ENCODE measurements at places on chromosomes 1 and 21.

GRCh38 chr1:246069581-246069980 is 437.5 kb downstream of the SMYD3 start:
- no peak for DNase-seq

DNA sequence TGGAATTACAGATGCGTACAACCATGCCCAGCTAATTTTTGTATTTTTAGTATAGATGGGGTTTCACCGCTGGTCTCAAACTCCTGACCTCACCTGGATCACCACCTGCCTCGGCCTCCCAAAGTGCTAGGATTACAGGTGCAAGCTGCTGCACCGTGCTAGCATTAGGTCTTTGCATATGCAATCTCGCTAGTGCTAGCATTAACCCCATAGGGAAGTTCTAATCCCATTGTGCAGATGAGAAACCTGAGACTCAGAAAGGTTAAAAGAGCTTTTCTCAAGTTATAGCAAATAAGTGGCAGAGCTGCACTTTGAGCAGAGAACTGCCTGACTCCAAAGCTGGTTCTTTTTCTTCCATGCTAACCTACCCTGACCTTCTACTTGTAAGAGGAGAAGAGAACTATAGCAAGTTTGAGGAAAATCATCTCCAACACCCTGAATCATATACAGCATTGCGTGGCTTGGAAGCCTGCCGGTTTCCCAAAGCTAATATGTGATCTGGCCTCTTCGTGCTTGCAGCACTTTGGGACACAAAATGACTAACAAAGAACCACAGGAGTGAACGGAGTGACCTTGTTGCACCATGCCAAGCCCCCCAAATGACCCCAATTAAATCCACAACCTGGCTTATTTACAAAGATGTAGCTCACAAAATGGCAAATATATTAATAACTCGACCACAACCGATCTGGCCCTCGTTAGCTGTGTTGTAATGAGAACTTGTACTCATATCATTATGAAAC is 185.1 kb downstream of the TM2D1 start:
- DNase-seq, result no peak

DNA sequence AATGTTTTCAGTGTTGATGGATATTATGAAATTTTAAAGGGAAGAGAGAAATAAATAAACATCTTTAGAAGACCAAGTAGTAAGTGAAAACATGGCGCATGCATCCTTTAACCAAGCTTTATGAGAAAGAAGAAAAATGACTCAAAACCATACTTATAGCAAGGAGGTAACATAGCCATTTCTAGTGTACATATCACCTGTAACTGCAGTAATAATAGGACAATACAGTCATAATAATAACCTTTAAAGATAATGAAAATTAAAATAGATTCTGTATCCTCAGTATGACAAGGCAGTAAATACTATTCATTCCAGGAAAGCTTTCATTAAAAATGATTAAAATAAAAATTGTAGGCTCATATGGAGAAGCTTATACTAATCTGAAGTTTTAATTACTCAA is 141.2 kb downstream of the COL24A1 start:
- no peak for DNase-seq

DNA sequence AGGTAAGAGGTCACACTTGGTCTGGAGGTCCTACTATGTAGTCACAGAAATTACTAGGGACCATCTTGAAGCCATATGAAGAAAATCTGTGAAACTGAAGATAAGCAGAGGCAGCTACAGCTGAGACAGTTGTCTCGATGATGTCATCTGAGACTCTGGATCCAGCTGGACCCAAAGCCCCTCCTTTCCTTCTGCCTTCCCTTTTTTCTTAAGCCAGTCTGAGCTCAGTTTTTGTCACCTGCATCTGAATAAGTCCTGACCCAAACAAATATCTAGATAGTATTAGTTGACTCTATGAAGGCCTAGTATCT is 143.3 kb downstream of the ETS2 start:
- no peak for DNase-seq

GRCh38 chr1:229819091-229819490 is 193.0 kb downstream of the URB2 start:
- no peak for DNase-seq

DNA sequence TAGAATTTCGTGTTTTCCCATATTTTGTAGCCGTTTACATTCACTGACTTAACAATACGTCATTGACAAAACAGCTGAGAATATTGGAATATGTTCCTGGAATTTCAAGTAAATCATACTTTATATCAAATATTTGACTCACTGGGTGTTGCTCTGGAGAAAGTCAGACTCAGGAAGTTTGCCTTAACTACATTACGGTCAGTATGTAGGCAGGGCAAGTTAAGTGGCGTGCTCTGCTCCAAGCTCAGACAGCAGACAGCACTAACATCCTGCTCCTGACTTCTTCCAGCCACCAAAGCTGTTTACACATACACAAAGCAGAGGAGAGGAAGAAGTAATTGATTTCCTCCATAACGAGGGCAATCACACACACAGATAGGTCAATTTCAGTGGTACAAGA is 414.6 kb downstream of the LRRIQ3 start:
- no peak for DNase-seq

GRCh38 chr1:201681375-201681774 is 142.4 kb downstream of the NAV1 start:
- DNase-seq, result no peak

DNA sequence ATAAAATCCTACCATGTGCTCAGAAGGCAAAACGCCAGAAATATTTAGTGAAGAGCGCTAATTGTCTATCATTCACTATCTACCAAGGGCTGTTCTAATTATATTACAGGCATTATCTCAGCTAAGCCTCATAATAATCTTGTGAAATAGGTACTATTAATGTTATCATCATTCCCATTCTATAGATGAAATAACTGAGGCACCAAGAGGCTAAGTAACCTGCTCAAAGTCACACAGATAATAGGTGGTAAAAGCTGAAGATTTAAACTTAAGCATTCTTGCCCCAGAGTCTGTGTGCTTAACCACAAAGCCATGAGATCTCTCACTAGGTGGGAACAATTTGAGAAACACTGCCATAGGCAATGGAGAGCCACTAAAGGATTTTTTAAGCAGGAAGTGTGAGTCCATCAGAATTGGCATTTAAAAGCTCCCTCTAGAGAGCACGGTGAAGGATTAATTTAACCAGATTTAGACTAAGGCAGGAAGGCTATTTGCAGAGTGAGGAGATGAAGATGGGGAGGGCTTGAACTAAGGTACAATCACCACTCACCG is 1.7 kb upstream of the SMAP2 start:
- no peak for DNase-seq

DNA sequence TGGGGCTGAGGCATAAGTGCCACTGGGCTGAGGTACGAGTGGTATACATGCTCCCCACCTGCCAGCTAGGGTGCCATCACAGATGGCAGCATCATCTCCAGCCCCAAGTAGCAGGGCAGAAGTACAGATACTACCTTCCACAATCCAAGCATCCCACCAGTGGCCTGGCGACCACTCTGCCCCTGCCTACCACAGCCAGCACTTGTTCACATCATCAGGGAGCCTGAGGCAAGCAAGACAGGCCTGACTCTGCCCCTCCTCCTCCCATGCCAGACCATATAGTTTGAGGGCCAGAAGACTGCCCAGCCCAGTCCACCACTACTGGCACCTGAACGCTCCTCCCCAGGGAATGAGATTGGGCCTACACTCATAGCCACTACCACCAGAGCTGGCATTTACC is 84.6 kb downstream of the SPATA6 start:
- DNase-seq, result no peak

DNA sequence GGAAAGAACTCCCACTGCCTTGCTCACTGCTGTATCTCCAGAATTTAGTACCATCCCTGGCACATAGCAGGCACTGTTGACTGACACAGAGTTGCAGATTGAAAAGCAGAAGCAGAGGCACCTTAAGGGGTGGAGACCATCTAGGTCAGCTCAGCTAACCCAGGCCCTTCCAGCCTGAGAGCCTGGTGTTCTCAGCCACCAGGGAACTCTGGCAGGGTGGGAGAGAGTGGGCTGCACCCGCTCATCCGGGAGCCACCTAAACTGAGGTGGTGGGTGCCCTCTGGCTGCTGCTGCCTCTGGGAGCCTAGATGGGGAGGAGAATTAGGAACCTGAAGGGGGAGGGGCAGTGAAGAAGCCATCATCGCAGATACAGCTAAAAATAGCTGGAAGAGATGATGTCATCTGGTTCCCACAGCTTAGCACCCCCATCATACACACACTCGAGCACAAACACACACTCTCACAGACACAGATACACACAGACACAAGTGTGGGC is 1.5 kb upstream of the TSPAN1 start:
- no peak for DNase-seq

DNA sequence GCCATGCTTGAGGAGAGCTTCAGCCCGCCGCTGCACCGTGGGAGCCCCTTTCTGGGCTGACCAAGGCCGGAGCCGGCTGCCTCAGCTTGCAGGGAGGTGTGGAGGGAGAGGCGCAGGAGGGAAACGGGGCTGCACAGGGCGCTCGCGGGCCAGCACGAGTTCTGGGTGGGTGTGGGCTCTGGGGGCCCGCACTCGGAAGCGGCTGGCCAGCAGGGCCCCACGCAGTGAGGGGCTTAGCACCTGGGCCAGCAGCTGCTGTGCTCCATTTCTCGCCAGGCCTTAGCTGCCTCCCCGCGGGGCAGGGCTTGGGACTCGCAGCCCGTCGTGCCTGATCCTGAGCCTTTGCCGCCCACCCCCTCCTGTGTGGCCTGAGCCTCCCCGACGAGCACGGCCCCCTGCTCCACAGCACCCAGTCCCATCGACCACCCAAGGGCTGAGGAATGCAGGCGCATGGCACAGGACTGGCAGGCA is 1554.0 kb downstream of the KCNT2 start:
- DNase-seq, result no peak

DNA sequence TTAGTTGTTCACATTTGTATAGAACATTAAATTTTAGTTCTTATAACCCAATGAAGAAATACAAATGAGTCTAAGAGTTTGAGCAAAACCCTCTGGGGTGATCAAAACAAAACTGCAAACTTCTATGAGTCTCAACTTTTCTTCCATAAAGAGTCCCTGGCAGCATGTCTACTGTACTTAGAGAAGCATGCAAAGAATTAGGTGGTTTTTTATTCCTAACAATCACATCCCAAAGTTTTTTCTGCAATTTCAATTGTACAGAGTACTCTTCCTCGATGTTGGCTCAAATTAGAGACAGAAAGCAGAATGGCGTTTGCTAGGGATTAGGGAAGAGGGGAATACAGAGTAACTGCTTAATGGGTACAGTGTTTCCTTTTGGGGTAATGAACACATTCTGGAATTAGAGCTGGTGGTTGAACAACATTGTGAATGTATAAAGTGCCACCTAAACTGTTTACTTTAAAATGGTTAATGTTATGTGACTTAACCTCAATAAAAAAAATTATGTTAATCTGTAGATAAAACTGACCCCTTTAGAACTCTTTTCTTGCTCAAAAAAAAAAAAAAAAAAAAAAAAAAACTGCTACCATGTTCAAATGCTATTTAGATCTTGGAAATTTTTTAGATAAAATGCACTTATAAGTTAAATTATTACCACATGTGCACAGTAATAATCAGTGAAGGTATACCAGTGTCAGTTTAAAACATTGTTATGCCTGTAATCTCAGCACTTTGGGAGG is 4.8 kb downstream of the RC3H1 start:
- DNase-seq, result no peak

- no peak for DNase-seq
Measured at GRCh38 chr1:998745-998994, 1.2 kb downstream of the HES4 start.

DNA sequence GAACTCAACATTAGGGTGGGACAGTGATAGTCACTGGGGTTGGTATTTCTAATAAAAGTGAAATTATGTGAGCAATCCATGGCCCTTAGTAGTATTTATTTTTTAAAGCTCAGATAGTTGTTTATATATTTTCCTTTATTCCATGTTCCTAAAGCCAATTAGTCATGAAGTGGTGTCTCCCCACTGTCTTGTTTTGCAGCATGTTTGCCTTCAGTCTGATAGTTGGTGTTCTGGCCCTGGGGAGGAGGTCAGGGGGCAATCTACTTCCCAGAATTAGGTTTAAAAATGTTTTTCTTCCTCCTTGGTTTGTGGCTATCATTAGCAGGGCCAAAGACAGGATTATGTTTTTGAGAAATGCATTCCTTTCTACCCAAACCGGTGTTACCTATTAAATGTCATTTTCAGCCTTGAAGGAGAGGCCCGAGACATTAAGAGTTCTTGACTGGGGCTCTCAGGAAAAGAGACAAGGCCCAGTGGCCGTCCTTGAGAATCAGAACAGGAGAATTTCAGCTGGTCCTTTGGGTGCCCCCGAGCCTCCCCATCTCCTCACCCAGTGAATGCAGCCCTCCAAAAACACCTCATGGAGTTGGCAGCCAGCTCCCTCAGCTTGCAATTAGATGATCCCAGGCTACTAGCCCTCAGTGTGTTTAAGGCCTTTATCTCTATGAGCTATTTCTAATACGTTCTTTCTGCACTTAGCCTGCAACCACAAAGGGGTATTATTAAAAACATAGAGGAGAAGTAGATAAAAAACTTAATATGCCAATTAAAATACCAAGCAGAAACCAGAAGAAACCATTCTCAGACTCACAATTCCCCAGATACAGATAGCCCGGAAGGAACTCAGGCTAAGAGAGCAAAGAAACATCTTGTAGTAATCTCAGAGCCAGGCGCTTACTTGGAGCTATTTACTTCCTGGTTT is 71.3 kb upstream of the NGF start:
- DNase-seq, result no peak

DNA sequence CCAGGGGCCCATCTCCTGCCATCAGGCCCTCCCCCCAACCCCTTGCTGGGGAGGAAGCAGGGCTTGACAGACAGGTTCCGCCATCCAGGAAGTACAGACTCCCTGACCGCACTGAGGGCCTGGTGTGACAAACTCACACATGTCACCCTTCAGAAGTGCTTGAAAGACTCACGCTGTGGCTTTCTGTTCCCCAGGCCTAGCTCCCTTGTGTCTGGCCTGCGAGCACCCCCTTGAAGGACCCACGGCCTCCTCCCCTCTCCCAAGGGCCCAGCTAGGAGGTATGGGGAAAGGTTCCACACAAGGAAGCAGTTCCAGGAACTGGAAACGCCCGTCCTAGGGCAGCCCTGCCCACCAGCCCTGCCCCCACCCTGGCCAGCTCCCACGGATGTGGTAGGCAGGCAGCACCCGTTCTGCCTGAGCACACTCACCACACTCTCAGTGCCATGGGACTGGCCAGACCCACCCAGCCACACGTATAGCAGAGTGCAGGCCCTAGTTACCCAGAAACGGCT is 26.7 kb downstream of the SLC2A1 start:
- peak; percentile 47 for DNase-seq

DNA sequence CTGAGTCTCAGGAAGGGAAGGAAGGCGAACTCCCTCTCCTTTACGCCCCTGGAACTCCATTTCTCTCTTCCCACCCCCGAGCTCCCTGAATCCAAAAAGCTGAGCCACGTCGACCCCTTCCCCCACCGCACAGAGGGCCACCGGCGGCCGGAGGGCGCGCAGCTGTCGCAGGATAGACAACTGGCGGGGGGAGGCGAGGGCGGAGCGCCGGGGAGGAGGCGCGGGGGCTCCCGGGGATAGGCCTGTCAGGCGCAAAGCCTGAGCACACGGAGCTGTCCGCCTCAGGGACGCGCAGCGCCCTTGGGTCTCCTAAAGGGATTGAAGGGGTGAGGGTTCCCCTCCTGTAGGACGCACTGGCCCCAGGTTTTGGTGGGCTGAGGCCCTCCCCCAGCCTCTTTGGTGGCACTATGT is 752 bp upstream of the ACTA1 start:
- no peak for DNase-seq

GRCh38 chr1:77170687-77171086 is 48.5 kb downstream of the PIGK start:
- no peak for DNase-seq
